Activated CD4-positive, alpha-beta T cell treated with anti-CD3 and anti-CD28 coated beads for 36 hours (primary cell): ENCODE measurements at places on chromosomes 16 and 17. TPM values are rescaled to one million over a fixed set of nuclear protein-coding genes. Genes with fewer than 3 reads are reported as not detected.

- DNase-seq: no peak
Measured at GRCh38 chr16:5041600-5042133, 7.9 kb upstream of the NAGPA start.

CDYL2 gene
- total RNA-seq: 21.5 TPM

GRCh38 chr17:49029801-49030200, 32.6 kb downstream of the IGF2BP1 start:
- DNase-seq: no peak

DNA sequence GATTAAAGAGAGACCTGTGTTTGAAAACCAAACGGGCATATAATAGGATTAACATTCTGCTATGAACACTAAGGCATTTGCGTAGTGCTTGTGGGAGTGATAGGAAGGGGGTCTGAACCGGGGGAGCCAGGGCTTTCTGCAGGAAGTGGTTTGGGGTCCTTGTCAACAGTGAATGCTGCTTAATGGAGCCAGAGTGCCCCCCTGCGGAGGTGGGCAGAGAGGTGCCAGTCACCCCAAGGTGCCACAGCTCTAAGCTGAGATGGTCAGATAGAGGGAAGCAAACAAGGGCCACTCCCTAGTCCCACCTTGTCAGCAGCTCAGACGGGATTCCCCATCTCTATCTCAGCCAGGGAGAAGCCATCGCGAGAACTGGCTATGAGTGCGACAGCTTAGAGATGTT, 17.7 kb downstream of the NAA60 start:
- DNase-seq: peak; percentile 59

DNA sequence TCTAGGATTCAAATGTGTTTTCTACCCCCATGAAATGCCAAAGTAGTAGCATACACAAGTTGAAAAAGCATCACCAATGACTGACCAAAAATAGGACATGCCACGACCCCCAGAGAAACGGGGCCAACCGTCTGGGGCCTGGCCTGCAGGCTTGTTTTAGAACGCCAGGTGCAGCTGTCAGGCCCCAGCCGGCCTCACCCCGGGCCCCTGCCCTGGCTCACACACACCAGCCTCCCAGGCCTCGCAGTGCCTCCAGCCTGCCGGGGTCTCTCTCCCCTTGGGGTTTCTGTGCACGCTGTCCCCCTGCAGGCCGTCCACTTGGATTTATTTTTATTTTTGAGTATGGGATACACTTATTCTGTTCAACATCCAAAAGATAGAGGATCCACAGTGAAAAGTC, 7.9 kb downstream of the KATNB1 start:
- DNase-seq: no peak
